Caco-2 (cell line): ENCODE measurements at places on chromosomes 2 and 18.

DNA sequence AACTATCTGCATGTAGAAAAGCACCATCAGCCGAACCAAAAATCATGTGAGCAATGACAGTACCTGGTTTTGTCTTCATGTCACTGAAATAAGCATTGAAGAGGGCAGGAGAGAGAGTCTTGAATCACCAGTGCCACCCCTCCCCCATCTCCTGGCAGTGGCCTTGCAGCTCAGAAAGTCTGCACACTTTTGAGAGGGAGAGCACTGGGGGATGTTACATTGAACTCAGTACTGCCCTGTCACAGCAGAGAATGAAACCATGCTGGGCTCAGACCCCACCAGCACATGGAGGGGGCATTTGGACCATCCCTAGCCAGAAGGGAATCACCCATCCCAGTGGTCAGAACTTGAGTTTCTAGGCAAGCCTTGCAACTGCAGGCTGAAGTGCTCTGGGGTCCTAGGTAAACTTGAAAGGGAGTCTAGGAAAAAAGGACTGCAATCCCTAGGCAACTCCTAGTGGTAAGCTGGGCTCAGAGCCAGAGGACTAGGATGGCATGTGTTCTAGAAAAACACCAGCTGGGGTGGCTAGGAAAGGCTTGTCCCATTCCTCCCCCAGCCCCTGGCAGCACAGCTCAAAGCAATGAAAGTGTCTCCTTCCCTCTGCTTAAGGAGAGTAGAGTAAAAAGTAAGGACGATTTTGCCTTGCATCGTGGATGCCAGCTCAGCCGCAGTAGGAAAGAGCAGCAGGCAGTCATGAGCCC, 259.9 kb upstream of the MYT1L start:
- DNase-seq, result no peak

DNA sequence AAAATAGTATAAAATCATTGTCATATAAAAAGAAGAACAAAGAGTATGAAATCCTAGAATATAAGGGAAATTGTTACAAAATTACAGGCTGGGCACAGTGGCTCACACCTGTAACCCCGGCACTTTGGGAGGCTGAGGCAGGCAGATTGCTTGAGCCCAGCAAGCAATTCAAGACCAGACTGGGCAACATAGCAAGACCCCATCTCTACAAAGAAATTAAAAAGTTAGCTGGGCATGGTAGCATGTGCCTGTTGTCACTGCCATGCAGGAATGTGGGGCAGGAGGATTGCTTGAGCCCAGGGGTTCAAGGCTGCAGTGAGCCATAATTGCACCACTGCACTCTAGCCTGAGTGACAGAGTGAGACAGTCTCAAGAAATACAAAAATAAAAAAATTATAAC, 44.8 kb downstream of the NAPG start:
- no peak for DNase-seq

- DNase-seq, result no peak
Measured at GRCh38 chr2:133802409-133803039, 234.3 kb upstream of the NCKAP5 start.

GRCh38 chr2:168457190-168457895, 1.3 kb downstream of the CERS6 start:
- DNase-seq, result no peak

GRCh38 chr2:117855886-117856285, 41.4 kb downstream of the DDX18 start:
- DNase-seq, result no peak

- no peak for DNase-seq
Measured at GRCh38 chr2:232951181-232951580, 61.9 kb downstream of the NGEF start.

DNA sequence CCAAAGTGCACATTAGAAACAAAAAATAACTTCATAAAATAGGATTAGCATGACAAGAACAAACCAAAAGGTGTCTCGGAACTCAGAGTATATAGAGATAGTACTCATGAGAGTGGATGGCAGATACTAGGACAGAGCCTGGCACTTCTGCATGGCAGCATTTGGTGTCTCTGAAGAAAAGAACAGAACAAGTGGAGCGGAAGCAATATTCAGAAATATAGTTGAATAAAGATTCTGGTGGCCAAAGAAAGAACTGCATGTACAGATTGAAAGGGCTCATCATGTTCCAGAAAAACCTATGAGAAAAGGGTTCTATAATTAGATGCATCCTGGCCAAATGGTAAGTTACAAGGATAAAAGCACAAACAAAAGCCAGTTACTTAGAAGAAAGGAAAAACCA, 90.9 kb downstream of the CCDC138 start:
- no peak for DNase-seq

- DNase-seq, result peak; percentile 29
Measured at GRCh38 chr18:44771956-44772917, 91.5 kb downstream of the SETBP1 start.

DNA sequence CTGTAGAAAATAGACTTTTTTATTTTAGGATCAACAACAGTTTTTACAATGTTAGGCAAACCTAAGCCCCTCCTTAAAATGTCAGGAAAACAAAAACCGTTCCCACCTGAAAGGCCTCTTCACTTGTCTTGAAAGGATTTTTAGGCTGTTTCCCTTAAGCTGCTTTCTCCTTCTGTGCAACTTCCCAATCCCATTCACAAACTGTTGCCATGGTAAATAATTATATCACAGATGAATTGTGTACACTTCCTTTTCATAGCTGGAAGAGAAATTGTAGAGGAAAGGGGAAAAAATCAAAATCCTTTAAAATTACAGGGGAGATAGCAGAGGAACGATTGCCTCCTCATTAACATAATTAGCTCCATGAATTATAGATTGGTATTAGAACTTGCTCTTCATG, 1488.0 kb upstream of the CELF4 start:
- DNase-seq, result no peak

DNA sequence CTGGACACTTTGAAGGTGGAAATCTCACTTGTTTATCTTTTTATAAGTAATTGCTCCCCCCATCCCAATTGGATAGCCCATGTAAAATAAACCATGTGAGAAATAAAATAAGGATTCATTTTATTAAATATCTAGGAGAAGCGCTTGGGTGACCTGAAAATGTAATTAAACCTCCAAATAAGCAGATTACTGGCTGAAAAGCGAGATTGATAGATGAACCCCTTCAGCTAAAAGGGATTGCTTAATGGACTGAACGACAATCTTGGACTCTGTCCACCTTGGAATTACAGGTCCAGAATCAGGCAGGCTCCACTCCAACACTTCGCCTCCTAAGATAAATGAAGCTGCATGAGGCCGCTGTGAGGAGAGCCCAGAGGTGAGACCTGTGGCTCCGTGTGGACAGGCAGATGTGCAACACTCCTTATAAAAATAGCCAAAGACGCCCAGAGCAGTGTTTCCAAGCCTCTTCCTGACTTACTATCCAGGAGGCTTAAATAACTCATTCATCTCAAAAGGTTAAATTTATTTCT, 441.5 kb downstream of the MTX2 start:
- no peak for DNase-seq

DNA sequence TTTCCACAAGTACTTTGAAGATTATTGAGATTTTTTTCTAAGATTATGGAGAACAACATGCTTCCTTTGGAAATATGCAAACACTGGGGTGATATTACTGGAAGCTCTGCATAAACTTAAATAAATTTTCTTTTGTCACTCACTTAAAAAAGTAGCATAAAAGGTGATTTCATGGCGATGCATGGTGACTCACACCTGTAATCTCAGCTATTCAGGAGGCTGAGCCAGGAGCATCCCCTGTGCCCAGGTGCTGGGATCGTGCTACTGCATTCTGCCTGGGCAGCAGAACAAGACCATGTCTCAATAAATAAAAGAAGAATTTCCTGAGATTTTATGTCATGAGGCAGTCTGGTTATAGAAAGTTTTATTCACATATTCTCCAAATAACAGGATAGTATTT, 679.1 kb upstream of the CDH2 start:
- no peak for DNase-seq

GRCh38 chr2:191786694-191787093, 60.2 kb downstream of the CAVIN2 start:
- no peak for DNase-seq

DNA sequence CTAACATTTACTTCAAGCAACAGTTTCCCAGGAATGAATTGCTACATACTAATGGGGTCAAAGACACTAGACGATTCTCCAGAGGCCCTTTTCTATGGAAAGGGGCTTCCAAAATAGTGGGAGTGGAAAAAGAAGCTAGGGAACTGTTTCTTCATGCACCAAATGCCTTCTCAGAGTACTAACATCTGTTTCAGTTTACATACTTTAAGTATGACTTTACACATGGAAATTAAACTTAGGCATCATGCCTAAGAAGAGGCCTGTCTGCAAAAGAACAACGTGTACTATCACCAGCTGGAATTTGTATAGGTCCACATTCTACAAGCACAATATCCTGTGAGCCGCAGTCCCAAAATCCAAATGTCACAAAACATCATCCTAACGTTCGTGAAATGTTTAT, 29.4 kb upstream of the WDR75 start:
- DNase-seq, result no peak

DNA sequence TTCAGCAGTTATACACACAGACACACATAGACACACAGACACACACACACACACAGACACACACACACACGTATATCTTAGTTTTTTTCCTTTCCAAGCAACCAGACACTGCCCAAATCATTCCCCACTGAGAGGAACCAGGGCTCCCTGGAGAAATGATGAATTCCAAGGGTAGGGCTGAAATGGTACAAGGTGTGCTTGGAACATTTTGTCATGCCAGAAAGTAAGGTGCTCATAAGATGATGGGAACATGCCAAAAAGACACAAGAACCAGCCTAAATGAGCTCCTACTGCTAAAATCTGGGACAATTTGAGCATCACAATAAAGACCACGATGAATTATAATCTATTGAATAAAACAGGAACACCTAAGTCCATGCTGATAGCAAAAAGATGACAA, 103.3 kb downstream of the MEP1B start:
- no peak for DNase-seq

DNA sequence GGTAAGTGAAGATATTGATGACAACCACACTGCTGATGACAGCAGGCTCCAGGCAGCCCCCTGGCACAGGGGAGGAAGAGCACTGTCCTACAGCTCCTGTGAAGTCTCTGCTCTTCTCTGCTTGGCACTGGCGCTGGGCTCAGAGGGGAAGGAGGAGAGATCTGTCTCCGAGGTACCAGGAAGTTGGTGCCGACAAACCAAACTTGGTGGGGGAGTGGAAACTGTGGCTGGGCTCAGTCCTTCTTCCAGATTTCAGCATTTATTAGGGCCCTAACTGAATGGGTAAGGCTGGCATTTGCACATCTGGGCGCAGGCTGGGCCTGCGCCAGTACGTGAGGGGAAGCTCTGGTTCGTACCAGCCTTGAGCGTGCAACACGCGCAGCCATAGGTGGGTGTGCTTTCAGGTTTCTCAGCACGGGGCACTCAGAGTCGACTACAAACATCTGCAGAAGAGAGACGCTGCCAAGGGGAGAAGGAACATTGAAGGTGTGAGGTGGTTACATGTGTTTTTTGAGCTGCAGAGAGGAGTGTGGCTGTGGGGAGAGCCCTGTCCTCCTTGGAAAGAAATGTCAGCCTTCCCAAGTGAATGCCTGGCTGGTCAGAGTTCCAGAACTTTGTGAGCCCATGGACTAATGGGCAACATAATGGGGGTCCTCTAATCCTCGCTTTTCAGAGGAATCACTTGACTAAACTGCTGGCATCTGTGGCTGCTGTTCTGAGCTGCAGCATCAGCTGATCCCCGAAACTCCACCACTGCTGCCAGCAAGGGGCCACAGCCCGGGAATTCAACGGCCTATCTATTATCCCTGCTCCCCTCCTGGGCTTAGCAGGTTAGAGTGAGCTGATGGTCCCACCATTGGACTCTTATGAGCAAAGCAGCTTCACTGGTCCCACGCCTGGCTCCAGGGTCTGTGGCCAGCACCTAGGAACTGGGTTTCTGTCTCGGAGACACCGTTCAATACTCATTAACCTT, 55.2 kb upstream of the SEMA4C start:
- no peak for DNase-seq

DNA sequence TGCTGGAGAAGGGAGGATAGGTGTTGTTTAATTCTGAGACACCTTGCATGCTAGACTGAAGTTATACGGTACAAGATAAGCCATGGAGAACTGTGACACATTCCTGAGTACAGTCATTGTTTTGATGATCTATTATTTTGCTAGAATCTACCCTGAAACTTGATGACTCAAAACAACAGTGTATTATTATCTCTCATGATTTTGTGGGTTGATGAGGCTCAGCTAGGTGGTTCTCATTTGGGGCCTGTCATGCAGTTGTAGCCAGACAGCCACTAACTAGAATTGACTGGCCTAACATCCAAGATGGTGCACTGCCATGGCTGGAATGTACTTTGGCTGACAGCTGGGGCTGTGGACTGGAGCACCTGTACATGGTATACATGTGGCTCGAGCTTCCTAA, 5.4 kb upstream of the IL1R1 start:
- no peak for DNase-seq

- no peak for DNase-seq
Measured at GRCh38 chr2:169815849-169816248, 8.9 kb downstream of the METTL5 start.
